ENCODE measurements at places on chromosomes 2 and 18.

GRCh38 chr18:23890589-23890988, 124.0 kb upstream of the TTC39C start:
- no peak for DNase-seq

DNA sequence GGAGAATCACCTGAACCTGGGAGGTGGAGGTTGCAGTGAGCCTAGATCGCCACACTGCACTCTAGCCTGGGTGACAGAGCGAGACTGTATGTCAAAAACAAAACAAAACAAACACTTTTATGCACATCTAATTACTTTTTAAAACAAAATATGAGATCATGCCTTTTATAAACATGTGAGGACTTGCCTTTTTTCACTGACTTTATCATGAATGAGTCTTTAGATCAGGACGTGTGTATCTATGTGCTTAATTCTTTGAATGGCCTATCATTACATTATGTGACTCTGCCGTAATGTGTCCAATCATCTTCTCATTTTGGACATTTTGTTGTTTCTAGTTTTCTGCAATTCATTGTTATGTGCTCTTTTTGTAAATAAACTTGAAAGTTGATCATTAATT, 58.7 kb downstream of the FAM117B start:
- DNase-seq: no peak

DNA sequence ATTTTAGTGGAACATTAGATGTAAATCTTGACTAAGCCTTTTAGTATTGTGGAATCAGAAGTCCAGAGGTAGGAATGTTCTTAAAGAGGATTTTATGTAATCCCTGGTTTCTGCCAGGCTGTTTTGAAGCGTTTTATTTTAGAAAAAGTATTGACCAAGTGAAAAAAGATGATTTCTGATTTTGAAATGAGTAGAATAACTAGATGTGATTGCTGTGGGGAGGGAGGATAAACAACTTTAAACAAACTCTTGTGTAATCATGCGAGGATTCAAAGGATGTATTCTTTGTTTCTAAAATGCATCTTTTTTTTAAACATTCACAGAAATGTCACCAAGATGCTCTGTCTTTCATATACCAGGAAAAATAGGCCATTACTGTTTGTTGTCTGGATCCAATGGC, 53.9 kb downstream of the PHLPP1 start:
- no peak for DNase-seq

- DNase-seq: no peak
These were observed 91.5 kb downstream of the GALNT13 start for GRCh38 chr2:153963256-153963655.

DNA sequence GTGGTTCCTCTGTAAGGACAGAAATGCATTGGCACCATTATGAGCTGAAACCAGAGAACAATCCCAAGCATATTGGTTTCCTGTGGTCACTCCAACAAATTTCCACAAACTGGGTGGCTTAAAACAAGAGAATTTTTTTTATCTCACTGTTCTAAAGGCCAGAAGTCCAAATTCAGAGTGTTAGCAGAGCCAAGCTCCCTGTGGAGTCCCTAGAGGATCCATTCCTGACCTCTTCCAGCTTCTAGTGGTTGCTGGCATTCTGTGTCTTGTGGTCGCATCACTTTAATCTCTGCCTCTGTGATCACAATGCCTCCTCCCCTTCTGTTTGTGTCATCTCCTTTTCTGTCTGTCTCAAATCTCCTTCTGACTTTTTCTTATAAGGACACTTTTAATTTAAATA, 380.3 kb downstream of the NYAP2 start:
- DNase-seq: no peak

GRCh38 chr2:189901664-189902063, 117.4 kb downstream of the PMS1 start:
- no peak for DNase-seq

All from right cardiac atrium (tissue), 5 donors.